ENCODE measurements at places on chromosomes 11 and 22.

GRCh38 chr11:132556316-132556715, 976.0 kb downstream of the OPCML start:
- DNase-seq = no peak

GRCh38 chr11:34425360-34425759, 13.4 kb upstream of the CAT start:
- peak; percentile 50 for DNase-seq

- DNase-seq = no peak
These were observed 7.5 kb downstream of the BCL9L start for GRCh38 chr11:118918128-118918685.

GRCh38 chr11:76723548-76723947, 53.0 kb upstream of the LRRC32 start:
- no peak for DNase-seq

- DNase-seq = peak; percentile 93
These were observed 12.5 kb downstream of the L3MBTL2 start for GRCh38 chr22:41217553-41218157.

- DNase-seq = no peak
These were observed 49.6 kb downstream of the C22orf31 start for GRCh38 chr22:29012101-29012433.

DNA sequence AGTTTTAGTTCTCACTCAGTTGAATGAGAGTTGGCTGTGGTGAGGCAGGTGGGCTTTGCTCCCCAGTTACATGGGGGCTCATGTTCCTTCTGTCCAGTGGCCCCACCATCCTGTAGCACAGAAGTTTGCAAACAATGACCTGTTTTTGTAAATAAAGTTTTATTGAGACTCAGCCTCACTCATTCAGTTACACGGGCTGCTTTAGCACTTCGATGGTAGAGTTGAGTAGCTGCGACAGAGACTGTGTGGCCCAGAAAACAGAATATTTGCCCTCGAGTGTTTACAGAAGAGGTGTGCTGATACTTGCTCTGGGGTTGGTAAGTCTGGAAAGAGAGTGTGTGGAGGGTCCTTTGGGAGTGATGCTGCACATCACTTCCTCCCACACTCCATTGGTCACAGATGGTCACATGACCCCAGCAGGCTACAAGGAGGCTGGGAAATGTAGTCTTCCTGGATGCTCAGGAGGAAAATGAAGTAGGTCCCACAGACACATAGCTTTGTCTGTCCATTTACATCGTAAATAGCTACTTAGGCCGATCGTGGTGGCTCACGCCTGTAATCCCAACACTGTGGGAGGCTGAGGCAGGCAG, 34.6 kb downstream of the IFT27 start:
- no peak for DNase-seq
